CD4-positive, alpha-beta memory T cell (primary cell): ENCODE measurements at places on chromosomes 3 and 15.
A peak's percentile ranks its signal among the peaks of the same experiment; 100 is the strongest.

DNA sequence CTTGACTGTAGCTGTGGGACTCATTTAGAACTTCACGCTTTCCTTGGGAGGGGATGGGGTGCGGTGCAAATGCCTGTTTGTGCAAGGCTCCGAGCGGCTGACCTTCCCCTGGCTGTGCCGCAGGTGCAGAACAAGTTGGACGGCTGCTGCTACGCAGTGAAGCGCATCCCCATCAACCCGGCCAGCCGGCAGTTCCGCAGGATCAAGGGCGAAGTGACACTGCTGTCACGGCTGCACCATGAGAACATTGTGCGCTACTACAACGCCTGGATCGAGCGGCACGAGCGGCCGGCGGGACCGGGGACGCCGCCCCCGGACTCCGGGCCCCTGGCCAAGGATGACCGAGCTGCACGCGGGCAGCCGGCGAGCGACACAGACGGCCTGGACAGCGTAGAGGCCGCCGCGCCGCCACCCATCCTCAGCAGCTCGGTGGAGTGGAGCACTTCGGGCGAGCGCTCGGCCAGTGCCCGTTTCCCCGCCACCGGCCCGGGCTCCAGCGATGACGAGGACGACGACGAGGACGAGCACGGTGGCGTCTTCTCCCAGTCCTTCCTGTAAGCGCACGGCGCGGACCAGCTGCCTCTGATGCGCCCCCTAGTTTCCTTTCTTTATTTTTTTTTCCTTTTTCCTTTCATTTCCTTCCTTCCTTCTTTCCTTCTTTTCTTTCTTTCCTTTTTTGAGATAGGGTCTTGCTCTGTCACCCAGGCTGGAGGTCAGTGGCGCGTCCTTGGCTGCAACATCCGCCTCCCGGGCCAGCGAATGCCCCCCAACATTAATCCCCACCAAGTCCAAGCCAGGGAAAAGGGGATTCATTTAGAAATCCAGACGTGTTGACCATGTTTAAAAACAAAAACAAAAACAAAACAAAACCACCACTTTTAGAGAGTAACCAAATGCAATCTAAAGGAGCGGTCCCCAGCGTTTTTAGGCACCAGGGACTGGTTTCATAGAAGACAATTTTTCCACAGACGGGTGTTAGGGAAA is 42.7 kb downstream of the EIF2AK4 start:
- DNase-seq: no peak

- DNase-seq: no peak
These were observed 29.6 kb downstream of the CALML4 start for GRCh38 chr15:68175526-68175925.

DNA sequence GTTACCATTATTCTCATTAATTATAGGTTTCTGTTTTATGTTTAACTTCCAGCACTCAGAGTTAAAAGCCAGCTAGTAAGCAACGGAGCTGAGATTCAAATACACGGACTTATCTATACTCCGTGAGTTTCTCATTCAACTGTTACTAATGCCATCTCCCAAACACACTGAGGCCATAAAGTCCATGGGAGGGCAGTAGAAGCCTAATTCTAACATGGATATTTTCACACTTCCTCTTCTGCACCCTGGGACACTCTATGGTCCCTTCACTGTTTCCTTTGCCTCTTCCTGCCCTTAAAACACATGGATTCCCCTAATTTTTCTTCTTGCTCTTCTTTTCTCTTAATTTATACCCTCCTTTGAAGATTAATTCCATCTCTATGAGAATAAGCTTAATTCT is 245.0 kb downstream of the KLF13 start:
- DNase-seq: no peak

- DNase-seq: no peak
These were observed 55.3 kb downstream of the SLTM start for GRCh38 chr15:58877999-58878825.

- DNase-seq: no peak
These were observed 28.9 kb upstream of the ACP3 start for GRCh38 chr3:132288357-132288756.

- DNase-seq: no peak
These were observed 4.3 kb downstream of the PCBP4 start for GRCh38 chr3:51962854-51963530.

- DNase-seq: no peak
These were observed at the start of gene ATP13A4 for GRCh38 chr3:193554811-193555210. TSS of gene ATP13A4 (minus strand) at chr3:193554895. CDS start at chr3:193554799, 96 bp downstream.

- DNase-seq: no peak
These were observed 1.1 kb downstream of the TCTA start for GRCh38 chr3:49413338-49413734.

GRCh38 chr3:21620511-21621155 is 130.4 kb downstream of the ZNF385D start:
- DNase-seq: no peak

DNA sequence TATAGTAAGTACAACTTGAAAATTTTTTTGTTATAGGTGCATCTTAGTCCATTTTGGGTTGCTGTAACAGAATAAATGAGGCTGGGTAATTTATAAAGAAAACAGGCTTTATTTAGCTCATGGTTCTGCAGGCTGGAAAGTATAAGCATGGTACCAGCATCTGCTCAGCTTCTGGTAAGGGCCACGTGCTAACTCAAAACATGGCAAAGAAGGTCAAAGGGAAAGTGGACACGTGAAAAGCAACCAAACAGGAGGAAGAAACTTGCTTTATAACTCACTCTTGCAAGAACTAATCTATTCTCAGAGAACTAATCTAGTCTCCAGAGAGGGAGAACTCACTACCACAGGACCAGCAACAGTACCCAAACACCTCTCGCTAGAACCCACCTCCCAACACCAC is 9.1 kb downstream of the HDGFL3 start:
- DNase-seq: no peak

DNA sequence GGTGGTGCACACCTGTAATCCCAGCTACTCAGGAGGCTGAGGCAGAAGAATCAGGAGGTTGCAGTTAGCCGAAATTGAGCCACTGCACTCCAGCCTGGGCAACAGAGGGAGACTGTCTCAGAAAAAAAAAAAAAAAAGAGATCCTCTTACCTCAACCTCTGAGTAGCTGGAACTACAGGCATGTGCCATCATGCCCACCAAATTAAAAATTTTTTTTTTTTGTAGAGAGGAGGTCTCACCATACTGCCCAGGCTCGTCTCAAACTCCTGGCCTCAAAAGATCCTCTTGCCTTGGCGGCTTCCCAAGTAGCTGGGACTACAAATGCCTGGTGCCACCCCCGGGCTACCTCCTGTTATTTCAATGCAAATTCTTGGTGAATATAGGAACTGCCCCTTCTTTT is 1.5 kb downstream of the UMPS start:
- DNase-seq: no peak

- DNase-seq: no peak
These were observed 106.4 kb downstream of the ANO10 start for GRCh38 chr3:43515208-43515917.

- peak; percentile 45 for DNase-seq
These were observed 36.7 kb downstream of the HMCES start for GRCh38 chr3:129315223-129315997.

GRCh38 chr15:68674975-68675374 is 96.2 kb downstream of the CORO2B start:
- no peak for DNase-seq

- no peak for DNase-seq
These were observed 105.6 kb upstream of the HES1 start for GRCh38 chr3:194030372-194030771.

- DNase-seq: no peak
These were observed 50.5 kb upstream of the KCNMB2 start for GRCh38 chr3:178485756-178486155.

GRCh38 chr3:129119365-129120100 is 2.1 kb downstream of the RAB43 start:
- no peak for DNase-seq

DNA sequence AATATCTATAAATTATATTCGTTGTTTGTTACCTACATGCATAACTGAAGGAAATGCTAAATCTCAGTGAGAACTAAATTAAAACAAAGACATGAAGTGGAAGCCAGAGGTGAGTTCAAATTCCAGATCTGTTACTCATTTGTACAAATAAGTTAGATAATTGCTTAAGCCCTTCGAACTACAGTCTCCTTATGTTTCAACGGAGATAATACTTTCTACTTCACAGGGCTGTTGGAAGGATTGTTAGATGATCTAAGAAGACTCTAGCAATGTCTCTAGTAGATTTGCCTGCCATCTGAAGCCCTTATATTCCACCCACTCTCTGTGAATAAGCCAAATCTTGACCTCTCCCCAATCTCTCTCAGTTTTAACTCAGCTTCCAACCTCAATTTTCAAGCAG is 125.8 kb downstream of the P2RY1 start:
- no peak for DNase-seq

- no peak for DNase-seq
These were observed 3.5 kb upstream of the PAK6 start for GRCh38 chr15:40235201-40235885.

GRCh38 chr3:106251160-106251892 is 382.5 kb upstream of the CBLB start:
- no peak for DNase-seq

GRCh38 chr15:46297766-46298165 is 662.9 kb downstream of the SQOR start:
- no peak for DNase-seq

GRCh38 chr3:62632510-62633294 is 242.5 kb downstream of the CADPS start:
- DNase-seq: no peak

GRCh38 chr3:14801031-14801430 is 17.7 kb upstream of the FGD5 start:
- no peak for DNase-seq

- DNase-seq: no peak
These were observed 140.7 kb downstream of the MINAR1 start for GRCh38 chr15:79572691-79573404.

GRCh38 chr3:34920806-34921205 is 718.5 kb upstream of the ARPP21 start:
- no peak for DNase-seq
